ENCODE measurements at places on chromosomes 3 and 15.

DNA sequence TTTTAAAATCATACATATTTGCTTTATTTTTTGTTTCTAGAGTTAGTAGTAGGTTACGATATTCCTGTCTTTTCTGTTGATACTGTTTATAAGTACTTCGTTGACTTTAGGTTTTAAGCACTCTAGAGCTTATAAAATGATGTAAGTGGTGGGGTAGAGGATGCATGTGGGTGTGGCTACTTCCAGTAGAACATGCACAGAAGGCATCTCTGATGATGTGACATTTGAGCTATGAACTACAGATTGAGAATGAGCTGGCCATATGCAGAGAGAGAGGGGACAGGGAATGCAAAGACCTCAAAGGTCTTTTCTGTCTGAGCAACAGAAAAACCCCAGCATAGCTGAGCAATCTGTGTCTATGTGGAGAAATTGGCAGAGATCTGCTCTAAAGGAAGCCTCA is 233.9 kb upstream of the STAC start:
- DNase-seq: no peak

- DNase-seq: no peak
These were observed 1.5 kb upstream of the IDH2 start for GRCh38 chr15:90103701-90104329.

DNA sequence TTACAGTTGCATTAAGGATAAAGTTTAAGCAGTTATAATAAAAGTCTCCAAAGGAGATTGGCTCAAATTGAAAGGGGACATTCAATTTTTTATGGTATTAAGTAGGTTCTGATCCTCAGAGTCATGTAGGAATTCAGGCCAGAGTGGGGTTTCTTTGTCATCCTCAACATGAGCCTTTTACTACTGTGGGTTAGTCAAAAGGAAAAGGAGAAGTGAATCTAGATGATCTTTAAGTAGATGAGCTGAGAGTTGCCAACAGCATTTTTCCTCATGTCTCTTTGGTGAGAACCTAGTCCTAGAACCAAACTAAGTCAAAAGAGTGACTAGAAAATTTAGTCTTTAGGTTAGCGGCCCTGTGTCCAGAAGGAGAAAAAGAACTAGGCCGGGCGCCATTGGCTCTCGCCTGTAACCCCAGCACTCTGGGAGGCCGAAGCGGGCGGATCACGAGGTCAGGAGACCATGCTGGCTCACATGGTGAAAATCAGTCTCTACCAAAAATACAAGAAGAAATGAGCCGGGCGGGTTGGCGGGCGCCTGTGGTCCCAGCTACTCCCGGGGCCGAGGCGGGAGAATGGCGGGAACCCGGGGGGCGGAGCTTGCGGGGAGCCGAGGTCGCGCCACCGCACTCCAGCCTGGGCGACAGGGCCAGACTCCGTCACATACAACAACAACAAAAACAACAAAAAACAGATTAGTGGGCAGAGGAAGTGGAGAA is 4.2 kb upstream of the CHL1 start:
- peak; percentile 8 for DNase-seq

- no peak for DNase-seq
These were observed 194.8 kb downstream of the WDR72 start for GRCh38 chr15:53564647-53565046.

- DNase-seq: no peak
These were observed 14.4 kb upstream of the TPRG1 start for GRCh38 chr3:189157232-189158007.

GRCh38 chr15:83721981-83722380 is 68.1 kb downstream of the ADAMTSL3 start:
- DNase-seq: no peak
